ENCODE measurements at places on chromosomes 2 and 18.

- DNase-seq = no peak
These were observed 21.8 kb downstream of the CWC22 start for GRCh38 chr2:179985163-179985820.

DNA sequence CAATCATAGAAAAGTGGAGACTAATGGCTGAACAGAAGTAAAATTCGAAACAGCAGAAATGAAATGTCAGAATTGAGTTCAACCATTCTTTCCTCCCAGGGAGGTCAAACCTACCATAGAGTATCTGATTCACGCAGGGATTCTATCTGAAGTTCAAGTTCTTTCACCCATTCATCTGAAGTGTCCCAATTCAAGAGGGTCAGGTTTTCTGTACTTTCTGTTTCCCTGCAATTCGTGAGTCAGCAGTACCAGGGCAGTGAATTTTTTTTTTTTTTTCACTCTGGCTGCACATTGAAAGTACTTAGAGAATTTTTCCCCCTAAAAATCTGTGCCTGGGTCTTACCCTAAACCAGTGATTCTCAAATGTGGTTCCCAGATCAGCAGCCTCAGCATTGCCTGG lies 40.9 kb upstream of the CCDC88A start:
- DNase-seq = no peak

DNA sequence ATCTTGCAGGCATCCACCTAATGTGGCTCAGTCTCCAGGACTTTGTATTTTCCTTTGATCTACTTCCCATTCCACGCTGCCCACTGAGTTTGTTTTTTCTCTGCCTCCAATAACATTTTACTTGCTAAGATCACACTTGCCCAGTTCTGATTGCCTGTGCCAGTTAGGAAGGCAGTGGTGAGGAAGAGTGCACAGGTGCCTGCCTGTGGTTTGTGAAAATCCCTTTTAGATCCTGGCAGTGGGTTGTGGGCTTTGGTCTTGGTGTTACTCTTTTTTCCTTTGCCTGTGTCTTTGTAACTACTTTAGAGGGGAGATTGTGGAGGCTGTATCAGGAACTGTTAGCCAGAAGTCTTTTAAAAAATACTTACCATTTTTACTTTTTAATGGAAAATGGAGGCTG lies 36.9 kb upstream of the KCNG2 start:
- DNase-seq = no peak

GRCh38 chr2:200962811-200963123 lies 693 bp downstream of the ORC2 start:
- no peak for DNase-seq
